Osteoblast (primary cell): ENCODE measurements at places on chromosomes 7 and 10. TPM values are rescaled to one million over a fixed set of nuclear protein-coding genes. Genes with fewer than 3 reads are reported as not detected.

GRCh38 chr10:43401627-43402026 lies 7.4 kb downstream of the HNRNPF start:
- DNase-seq = peak; percentile 78

DNA sequence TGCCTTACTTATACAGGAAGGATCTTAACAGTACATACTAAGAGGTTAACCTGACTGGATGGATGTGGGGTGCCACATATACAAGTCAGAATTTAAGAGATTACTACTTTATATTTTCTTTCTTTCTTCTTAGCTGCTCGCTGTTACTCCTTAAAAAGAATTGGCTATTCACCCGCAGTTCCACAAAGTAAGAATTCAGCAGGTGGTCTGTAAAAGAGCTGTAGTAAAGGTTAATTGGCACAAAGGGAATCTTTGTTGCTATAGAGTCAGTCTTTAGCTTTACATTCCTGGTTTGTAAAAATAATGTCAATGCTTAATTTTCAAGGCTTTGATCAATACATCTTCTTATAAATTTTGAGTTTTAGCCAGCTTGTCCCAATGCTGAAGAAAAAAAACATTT lies 43.2 kb downstream of the RALA start:
- no peak for DNase-seq

DNA sequence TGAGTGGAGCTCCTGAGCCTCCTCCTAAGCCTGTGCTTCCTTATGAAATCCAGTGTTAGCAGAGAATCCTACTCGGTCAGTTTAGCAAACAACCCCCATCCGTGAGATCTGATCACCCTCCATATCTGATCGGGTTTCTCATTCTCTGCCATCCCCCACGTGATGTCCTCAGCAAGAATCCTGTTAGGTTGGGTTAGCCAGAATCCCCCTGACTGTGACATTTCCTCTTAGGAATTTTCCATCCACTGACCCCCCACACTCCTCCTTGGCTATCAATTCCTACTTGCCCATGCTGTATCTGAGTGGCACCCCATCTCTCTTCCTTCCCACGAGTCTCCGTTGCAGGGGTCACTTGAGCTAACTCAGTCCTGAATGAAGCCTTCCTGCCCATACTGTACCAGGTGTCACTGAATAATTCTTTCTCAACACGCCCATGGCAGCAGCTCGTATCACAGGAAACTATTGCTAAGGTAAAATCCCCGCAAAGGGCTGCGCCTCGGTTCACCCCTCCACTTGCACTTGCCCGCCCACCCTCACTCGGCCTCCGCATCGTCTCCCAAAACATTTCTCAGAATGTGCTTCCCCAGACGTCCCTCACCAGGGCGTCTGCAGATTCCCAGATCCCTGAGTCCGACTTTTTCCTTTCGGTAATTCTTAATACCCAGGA lies 44.1 kb downstream of the MYOF start:
- peak; percentile 3 for DNase-seq

DNA sequence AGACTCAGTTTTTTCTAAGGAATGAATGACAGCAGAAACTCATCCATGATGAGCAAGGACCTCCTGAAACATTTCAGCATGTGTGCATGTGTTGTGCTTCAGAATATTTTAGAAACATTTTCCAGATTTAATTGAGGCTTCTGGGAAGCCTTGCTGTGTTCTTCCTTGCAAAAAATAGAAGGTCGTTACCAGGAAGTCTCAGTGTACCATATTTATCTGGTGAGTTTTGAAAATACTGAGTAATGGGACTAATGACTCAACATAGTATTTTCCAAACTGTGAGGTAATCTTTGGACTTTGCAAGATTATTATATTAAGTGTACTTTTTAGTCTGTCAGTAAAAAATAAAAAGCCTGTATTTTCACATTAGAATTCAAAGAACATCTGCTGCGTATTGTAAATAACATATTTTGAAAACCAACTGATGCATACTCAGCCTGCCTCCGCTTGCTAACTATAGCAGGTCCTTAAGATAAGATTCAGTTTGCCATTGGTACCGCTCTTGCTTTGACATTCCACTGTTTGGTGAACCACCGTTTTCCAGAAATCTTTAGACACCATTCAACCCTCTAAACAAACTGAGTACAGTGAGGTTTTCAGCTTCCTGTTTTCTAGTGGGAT lies 739.6 kb upstream of the GALNT17 start:
- DNase-seq = no peak

- DNase-seq = no peak
Observed at GRCh38 chr7:96663457-96663856, 46.2 kb downstream of the SEM1 start.

DNA sequence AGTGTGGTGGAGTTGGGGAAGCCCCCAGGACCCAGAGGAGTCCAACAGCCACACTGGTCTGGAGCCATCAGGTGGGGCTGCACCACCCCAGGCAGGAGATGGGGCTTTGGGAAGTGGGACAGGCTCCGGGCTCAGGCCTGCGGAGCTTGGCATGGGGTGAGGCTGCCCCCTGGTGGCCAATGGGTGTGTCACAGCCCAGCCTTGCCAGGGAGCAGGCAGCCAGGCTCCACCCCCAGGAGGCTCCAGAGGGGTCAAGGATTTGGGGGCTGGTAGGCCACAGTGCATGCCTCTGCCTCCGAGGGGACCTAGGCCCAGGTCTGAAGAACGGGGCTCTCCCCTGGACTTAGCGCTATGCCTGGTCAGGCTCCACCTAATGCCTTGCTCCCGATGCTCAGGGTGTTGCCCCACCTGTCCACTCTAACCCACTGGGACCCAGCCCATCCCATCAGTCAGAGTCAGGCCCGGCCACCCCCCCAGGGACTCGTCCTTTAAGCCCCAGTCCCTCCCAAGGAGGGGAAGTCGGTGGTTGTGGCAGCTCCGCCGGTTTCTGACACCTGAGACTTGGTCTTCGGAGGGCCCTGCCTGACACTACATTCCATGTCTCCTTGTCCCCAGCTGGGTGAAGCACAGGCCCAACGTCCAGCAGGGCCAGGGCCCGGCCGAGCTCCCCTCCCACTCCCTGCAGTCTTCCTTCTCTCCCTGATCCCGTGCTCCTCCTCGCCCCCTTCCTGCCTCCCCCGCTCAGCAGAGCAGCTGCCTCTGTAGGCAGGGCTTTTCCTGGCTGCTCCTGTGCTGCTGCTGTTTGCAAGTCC lies 11.3 kb upstream of the SAMD8 start:
- DNase-seq = peak; percentile 98

DNA sequence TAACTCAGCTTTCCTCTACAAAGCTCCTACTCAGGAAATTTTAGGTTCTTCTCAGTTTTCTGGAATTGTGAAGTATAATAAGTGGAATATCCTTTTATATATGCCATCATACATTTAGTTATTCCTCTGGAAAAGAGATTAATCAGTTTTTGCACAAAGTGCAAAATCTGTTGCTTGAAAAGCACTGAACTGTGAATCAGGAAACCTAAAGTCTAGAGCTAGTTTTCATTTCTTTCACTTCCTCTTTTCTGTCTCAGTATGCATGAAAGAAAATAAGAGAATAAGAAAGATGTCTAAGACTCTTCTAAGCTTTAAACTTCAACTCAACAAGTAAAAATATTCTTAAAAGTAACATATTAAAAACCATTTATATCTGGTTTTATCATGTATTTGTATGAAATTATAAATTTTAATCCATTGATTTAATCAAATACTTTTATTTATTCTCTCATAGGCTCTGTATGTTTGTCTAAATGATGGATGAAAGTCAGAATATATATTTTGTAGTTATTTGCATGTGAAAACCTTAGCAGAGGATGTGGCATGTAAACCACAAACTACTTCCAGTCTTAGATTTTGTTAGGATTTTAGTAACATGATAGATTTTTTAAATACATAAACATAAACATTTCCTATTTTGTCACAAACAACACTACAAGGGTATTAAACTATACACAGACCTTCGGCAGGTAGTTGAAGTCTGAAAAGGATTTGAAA lies 1073.0 kb downstream of the XPNPEP1 start:
- no peak for DNase-seq

DNA sequence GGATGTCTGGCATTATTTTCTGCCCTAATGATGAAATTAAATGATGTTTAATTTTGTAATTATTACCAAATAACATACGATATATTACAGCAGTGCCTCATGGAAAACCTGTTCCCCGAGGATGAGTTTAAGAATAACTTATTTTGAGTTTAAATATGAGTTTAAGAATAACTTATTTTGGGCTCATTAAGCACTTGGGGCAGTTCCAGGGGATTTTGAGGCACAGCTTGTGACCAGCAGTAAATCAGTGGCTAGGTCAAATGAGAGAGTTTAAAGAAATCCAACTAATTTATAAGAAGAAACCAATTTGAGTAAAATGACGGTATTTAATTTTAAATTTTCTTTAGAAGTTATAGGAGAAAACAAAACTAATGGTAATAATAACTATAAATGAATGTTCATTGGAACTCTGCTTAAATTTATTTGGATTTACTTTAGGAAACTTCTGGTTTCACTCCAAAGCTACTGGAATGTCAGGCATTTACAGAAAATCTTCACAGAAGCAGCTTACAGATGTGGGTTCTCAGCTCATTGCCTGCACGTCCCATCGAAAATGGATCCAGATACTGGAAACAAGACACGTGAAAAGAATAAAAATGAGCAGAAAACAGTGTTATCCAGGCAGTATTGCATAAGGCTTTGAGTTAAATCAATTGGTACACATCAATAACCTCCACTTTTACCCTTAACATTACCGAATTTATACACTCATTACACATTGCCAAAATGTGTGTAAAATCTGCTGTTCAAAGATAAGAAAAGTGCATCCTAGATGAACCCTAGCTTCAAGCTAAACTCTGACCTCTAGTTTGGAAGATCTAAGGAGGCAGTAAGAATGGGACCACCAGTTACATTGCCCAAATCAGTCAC lies 784.5 kb upstream of the IGFBP3 start:
- DNase-seq = peak; percentile 41

- DNase-seq = peak; percentile 94
Observed at GRCh38 chr10:133318494-133319127, 9.9 kb downstream of the ZNF511 start.

DNA sequence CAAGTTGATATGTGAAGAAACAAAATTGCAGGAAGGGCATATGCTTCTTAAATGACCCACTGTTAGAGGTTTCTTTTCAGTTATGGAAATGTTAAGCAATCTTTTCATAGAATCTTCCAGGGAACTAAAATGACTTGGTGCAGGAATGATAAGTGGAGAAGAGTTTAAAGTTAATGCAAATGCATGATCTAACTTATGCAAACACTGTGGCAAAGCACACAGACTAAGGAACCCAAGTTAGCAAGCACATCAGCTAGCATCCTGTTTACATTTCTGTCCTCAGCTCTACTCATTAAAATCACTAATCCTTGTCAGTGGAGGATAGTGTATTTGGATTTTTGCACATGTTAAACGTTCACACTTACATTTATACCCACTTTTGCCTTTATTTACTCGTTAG lies 9.3 kb downstream of the CLCN1 start:
- peak; percentile 65 for DNase-seq

GRCh38 chr7:46150202-46150601 lies 229.1 kb upstream of the IGFBP3 start:
- no peak for DNase-seq

- no peak for DNase-seq
Observed at GRCh38 chr10:52566471-52567246, 205.9 kb downstream of the MBL2 start.

DNA sequence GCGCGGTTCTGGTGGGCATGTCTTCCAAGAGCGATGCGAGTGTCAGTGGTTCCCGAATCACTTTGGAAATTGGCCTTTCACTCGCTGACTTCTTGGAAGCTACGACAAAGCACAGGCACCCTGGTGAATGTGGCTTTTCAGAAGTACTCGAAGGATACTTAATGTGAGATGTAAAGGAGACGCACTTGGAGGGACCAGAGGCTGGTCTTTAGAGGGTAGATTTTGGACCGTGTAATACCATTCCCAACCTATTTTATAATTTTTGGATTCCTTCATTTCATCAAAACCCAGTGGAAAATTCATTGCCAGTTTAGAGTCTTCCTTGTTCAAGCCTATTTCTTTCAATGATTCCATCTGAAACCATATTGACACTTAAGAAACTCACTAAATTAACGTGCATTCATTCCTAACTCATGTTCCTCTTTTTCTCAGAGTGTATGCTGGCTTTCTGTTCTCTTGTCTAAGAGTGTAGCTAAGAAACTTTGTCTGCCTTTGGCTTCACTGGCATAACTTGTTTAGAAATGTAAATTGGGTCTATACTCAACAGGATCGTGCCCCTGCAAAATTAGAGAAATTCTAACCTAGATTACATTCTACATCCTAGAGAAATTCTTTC lies 645 bp upstream of the COPG2 start:
- peak; percentile 83 for DNase-seq

- DNase-seq = no peak
Observed at GRCh38 chr10:34548466-34548865, 266.6 kb downstream of the PARD3 start.

DNA sequence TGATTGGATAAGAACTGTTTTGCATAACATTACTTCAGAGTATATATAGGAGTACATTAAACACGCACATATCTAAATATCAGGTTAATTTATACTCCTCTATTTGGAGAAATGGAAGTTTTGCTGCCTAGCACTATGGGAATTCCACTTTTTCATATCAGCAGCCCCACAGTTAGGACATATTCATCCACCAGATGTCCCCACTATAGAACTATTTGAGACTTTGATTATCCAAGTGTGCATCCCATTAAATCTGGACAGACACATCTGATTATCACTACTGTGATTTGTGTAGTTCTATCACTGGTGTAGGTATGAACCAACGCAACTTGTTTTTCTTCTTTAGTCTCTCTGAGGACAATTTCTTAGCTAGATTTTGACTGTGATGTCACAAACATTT lies 345.7 kb downstream of the THSD7A start:
- no peak for DNase-seq

DNA sequence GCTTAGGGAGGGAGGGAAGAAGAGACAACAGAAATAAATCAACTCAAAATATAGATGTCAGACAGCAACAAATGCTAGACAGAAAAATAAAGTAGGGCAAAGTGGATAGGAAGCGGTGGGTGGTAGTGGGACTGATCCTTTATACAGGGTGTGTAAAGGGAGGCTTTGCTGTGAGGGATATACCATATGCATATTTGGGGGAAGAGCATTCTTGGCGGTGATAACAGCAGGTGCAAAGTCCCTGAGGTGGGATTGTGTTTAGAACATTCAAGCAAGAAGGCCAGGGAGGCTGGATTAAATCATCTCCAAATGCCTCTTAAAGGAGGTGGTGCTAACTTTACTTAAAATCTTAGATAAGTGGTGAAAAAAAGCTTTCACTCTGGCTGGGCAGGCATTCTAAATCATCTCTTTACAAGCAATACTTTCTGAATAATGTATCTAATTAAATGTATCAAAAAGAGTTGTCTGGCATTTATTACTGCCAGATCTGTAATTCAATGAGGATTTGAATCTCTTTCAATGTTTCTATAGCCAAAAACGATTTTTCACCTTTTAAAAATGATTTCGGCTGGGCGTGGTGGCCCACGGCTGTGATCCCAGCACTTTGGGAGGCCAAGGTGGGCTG lies 9.4 kb upstream of the AKR1B15 start:
- no peak for DNase-seq

GRCh38 chr10:25261558-25261957 lies 86.8 kb downstream of the GPR158 start:
- no peak for DNase-seq

- no peak for DNase-seq
Observed at GRCh38 chr10:51260376-51260775, 186.1 kb downstream of the PRKG1 start.

Gene SPAM1
- total RNA-seq = not detected in 2 replicates

Gene CCDC7
- 22.4 and 25.6 TPM in 2 replicates for total RNA-seq

Gene INSYN2A
- 0.29 and 0.36 TPM in 2 replicates for total RNA-seq

Gene EVX1
- not detected in 2 replicates for total RNA-seq

Gene GPR15LG
- not detected in 2 replicates for total RNA-seq

Gene OR2A12
- not detected in 2 replicates for total RNA-seq

Gene SOSTDC1
- under 0.01 TPM in 1 of 2 replicates, not detected in the other for total RNA-seq

Gene LEP
- under 0.01 and 0.36 TPM in 2 replicates for total RNA-seq

Gene CDC14C
- 0.29 TPM in 1 of 2 replicates, not detected in the other for total RNA-seq

Gene ANKRD61
- total RNA-seq = not detected in 2 replicates
